SK-N-SH (cell line): ENCODE measurements at places on chromosomes 2 and 18. TPM values are rescaled to one million over a fixed set of nuclear protein-coding genes. Genes with fewer than 3 reads are reported as not detected.

The ANKRD30BL gene
- not detected in 2 replicates for polyA plus RNA-seq

- no peak for DNase-seq
These were observed 20.9 kb downstream of the SPEG start for GRCh38 chr2:219455581-219455980.

DNA sequence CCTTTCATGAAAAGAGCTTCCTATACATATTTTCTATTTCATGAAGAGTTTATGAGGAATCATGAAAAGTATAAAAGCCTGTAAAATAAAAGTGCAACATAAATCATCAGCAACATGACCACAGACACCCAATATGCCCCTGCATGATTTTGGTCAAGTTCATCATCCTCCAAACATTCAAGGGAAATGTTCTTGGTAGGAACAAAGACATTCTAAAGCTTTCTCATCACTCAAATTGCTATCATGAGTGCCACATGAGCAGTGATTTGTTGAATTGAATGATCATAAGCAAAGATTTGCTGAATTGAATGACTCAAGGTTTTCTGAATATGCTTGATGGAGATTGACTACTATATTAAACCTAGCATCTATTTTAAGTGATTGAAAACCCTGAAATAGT lies 172.2 kb downstream of the MBD2 start:
- no peak for DNase-seq

DNA sequence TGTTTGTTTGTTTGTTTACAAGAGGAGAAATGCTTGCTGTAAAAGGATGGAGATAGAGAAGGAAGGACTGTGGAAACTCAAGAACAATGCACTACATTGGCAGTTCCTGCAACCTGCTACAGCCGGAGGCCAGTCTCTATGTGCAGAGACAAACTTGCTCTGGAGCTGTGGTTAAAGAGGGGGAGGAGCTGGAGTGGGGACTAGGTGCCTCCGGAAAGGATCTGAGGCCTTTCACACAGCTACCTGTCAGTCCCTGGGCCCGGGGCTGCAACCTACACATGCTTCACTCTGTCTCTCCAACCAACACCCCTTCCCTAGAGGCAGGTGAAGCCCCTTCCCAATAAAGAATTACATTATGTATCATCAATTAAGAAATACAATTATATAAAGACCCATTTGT lies 1234.0 kb upstream of the ZEB2 start:
- no peak for DNase-seq

DNA sequence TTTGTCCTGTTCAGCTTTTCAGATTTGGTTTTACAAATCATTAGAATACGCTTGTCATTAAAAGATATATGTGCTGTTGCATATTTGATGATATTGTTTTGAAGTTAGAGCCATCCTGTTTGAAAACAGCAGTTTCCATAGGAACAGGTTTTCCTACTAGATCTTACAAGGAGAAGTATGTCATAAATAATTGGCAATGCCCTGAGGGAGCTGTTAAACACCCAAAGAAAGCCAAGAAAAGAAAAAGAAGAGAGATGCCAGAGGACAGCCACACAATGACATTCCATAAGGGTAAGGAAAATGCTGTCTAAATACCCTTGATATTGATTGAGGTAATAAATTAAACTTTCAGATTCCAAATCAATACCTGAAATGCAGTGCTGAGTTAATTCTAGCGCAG lies 392.2 kb upstream of the CRIM1 start:
- no peak for DNase-seq

- no peak for DNase-seq
These were observed 1.3 kb upstream of the FAM117B start for GRCh38 chr2:202633470-202633869.

GRCh38 chr18:73879766-73880165 lies 267.9 kb downstream of the FBXO15 start:
- no peak for DNase-seq

DNA sequence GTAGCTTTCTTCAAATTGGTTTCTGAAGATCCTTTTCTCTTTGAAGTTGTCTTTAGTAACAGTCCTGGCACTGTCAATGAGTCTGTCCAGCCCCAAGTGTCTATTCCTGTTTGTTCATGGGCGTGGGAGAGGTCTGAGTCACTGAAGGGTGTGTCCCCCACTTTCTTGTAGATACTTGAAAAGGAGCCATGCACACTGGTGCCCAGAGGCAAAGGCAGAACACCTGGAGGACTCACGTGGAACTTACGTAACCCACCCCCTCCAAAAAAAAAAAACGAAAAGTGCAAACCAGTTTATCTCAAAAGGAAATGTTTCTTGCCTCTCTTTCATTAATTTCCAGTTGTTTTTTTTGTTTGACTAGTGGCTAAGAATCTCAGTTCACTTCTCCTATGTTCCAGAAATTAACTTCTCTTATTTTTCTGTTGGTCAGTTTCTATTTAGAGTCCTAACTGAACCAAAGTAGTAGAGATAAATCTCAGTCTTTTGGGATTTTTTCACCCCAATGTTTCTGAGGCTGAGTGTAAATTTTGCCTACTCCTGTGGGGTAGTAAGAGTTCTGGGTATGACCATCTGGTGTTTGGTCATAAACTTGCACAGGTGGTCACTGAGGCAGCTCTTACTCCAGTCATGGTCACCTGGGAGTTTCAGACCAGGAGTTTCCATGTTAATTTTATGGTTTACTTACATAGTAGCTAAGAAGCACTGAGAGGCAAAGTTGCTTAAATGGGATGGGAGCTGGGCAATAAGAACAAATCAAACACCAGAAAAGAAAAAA lies 54.9 kb downstream of the DSC3 start:
- DNase-seq = no peak

DNA sequence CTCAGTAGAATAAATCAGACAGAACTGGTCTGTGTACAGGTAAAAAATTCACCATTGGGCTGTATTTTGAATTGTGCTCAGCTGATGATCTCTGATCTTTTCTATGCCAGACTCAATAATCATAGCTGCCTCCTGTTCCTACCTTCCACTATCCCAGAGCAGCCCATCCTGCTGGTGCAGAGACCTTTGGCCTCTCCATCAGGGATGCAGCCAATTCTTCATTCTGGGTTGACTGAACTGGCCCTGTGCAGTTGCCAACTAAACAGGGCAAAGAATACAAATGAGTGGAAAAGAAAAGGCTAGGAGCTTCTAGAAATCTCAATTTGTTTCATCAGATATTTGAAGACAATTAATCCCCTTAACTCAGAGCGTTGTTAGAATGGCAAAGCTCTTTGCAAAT lies 1781.3 kb upstream of the CELF4 start:
- DNase-seq = no peak

GRCh38 chr18:63427558-63427957 lies 5.3 kb upstream of the VPS4B start:
- DNase-seq = no peak

DNA sequence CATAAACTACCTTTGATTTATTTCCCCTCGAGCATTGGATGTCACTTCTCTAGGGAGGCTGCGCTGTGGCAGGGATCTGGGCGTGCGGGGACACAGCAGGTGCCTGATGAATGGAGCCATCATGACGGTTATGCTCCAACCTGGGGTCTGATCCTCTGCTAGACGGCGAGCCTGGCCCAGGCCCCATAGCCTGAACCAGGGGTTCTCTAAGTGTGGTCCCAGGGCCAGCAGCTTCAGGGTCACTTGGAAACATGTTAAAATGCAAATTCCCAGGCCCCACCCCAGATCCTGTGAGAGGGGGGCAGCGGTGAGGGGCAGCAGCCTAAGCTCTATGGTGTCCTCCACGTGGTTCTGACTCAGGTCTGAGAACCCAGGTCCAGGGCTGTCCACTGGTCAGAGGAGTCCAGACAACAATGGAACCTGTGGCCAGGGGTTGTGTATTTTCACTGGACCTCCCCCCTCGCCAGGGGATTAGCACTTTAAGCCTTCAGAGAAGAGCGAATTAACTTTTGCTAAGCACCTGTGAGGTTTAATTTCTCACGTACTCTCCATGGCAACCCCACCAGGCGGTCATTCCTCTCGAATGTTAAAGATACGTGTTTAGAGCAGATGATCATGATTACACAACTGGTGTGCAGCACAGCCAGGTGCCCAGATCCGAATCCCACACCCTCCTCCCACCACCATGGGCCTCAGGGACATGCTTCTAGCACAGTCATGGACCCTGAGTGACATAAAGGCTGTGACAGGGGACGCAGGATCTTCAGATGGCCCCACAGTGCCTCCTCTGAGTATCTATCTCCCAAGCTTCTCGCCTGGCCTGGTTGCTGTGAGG lies 1.6 kb upstream of the ARHGEF4 start:
- no peak for DNase-seq

GRCh38 chr2:202113571-202114142 lies 40.6 kb downstream of the KIAA2012 start:
- no peak for DNase-seq
